NB4 (cell line): ENCODE measurements at places on chromosomes 5 and 9.

- DNase-seq: no peak
Observed at GRCh38 chr5:172733974-172734346, 37.0 kb downstream of the DUSP1 start.

- DNase-seq: no peak
Observed at GRCh38 chr9:13970426-13970825, 343.5 kb downstream of the NFIB start.

GRCh38 chr5:146825033-146825432 is 53.5 kb downstream of the PPP2R2B start:
- DNase-seq: peak; percentile 33

DNA sequence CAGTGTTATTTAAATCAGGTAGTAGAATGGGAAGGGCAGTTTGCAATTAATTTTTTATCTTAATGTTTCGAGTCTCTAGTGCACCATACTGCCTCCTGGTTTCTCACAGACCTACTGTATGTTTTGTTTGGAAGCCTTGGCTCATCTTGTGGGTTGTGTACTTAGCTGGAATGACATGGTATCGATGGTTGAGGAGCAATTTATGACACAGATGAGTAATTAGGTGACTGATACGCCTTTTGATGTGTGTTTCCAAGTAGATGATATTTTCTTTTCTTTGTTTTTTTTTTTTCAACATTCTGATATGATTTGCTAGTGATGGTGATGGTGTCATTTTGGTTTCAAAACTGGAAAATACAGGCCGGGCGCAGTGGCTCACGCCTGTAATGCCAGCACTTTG is 16.1 kb downstream of the BASP1 start:
- no peak for DNase-seq

GRCh38 chr5:154302161-154302560 is 111.6 kb downstream of the GALNT10 start:
- no peak for DNase-seq

DNA sequence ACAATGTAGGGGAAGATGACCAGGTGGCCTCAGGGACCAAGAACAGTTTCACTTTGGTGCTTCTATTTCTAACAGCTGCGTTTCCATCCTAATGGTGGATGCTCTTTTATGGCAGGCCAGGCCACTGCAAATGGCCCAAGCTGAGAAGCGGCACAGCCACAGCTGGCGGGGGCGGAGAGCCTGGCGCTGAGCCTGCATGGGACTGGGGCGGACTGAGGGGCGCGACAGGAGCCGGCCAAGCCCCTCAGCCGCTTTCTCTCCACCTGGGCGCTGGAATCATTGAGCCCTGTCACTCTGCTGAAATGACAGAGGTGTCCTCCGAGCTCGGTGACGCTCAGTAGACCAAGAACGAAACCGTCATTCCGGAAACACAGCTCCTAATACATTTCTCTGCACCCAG is 317.3 kb upstream of the PDE4D start:
- no peak for DNase-seq

DNA sequence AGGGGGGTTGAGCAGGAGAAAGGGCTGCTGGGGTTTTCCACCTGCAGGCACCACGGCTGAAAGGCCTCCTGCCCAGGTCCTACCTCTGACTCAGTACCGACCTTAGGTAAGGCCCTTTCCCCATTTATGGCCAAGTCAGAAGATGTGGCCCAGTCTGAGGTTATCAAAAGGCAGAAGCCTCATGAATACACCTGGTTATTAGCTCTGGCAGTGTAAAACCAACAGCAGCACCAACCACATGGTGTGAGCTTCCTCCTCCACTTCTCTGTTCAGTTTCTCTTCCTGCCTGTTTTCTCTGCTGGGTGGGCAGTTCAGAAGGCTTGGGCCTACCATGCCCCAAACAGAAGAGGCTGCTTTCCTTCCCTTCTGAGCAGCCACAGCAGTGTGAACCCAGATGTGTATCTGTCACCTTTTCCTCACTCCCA is 86.9 kb downstream of the UGCG start:
- DNase-seq: no peak

- DNase-seq: no peak
Observed at GRCh38 chr5:107661038-107661649, 9.6 kb downstream of the EFNA5 start.

GRCh38 chr9:34465468-34465867 is 6.9 kb downstream of the DNAI1 start:
- no peak for DNase-seq

- peak; percentile 21 for DNase-seq
Observed at GRCh38 chr9:93814077-93814956, 140.8 kb downstream of the BARX1 start.
